GM23338 (cell line): ENCODE measurements at places on chromosomes 7 and 10.

DNA sequence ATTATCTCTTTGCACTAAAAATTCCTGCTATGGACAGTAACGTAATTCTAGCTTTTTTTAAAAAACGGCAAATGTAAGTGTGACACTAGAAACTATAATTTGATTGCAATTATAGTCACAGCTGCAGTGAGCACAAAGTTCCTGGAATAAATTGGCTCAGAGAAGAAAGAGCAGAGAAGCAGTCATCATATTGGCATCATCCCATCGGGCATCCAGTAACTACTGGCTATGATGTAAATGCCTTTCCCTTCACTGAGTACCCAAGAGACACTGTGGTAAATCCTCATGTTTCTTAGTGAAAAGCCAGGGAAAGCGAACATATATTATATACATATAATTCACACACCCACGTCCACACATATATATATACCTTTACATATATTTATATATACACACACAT lies 43.6 kb downstream of the PIP4K2A start:
- H3K4me1 ChIP-seq = peaks cover 92% of the 10 kb centered on the region
- DNase-seq = no peak
- no peak overlapping the region for H3K27ac ChIP-seq
- no peak overlapping the region for H3K4me3 ChIP-seq
- no peaks in the 10 kb centered on the region for H3K27me3 ChIP-seq
- H3K36me3 ChIP-seq = no peaks in the 10 kb centered on the region

- no peak overlapping the region for H3K27ac ChIP-seq
- no peaks in the 10 kb centered on the region for H3K36me3 ChIP-seq
- H3K4me3 ChIP-seq = no peak overlapping the region
- no peaks in the 10 kb centered on the region for H3K27me3 ChIP-seq
- no peaks in the 10 kb centered on the region for H3K4me1 ChIP-seq
These were observed 121.5 kb upstream of the PLPP4 start for GRCh38 chr10:120335553-120335952.

- H3K27ac ChIP-seq = no peak overlapping the region
- H3K4me1 ChIP-seq = peaks cover 37% of the 10 kb centered on the region
- DNase-seq = no peak
- no peaks in the 10 kb centered on the region for H3K36me3 ChIP-seq
- H3K4me3 ChIP-seq = peak overlapping the region; percentile 49; the same call in 1 of the 2 replicates
These were observed 10.7 kb downstream of the LBX1 start for GRCh38 chr10:101218351-101219138.

DNA sequence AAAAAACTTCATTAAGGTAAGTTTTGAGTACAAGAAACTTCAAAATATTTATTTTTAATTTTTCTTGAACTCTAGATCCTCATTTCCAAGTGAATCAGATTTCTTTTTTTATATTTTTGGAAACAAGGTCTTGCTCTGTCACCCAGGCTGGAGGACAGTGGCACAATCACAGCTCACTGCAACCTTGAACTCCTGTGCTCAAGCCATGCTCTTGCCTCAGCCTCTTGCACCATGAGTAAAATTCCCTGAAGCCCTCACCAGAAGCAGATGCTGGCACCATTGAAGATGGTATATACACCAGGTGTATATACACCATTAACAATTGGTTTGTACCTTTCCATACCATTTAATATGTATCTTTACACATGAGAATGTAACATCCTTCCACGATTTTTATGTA lies 45.1 kb upstream of the ODAD2 start:
- no peak overlapping the region for H3K4me3 ChIP-seq
- H3K27me3 ChIP-seq = no peaks in the 10 kb centered on the region
- DNase-seq = no peak
- H3K4me1 ChIP-seq = no peaks in the 10 kb centered on the region
- no peaks in the 10 kb centered on the region for H3K36me3 ChIP-seq
- no peak overlapping the region for H3K27ac ChIP-seq

DNA sequence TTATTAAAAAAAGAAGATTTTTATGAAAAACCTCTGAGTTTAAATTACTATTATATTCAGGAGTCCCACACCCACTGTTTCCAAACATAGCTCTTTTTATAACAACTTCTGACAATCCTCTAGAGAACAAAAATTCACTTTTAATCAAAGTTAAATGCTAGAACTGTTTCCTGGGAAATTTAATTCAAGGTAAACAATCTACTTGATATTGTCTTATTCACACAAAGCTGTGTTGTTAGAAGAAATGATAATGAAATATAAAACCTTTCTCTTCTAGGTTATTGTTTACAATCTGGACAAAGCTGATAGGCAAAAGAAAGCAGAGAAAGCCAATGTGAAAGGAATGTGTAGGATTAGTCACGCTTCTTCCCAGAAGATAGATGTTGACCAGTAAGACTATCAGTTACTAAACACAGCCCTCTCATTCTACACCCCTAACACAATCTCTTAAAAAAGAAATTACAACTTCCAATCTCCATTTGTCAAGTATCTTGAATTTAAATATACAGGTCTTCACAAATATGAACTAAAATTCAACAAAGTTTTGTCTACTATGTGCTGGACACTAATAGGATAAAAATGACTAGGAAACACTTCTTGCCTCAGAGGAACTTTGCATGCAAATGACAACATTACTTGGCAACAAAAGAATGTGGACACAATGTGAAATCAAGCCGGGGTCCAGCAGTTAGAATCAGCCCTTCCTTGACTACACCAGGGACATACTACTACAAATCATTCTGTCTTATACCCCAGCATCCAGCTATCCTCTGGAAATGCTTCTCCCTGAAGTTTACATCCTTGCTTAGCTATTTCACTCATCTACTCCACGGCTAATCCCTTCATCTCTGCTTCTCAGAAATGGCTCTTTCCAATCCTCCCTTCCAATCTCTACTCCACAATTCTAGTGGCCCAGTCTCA lies 123.7 kb downstream of the IMMP2L start:
- no peak for DNase-seq
- no peaks in the 10 kb centered on the region for H3K36me3 ChIP-seq
- H3K4me3 ChIP-seq = no peak overlapping the region
- H3K27ac ChIP-seq = no peak overlapping the region

DNA sequence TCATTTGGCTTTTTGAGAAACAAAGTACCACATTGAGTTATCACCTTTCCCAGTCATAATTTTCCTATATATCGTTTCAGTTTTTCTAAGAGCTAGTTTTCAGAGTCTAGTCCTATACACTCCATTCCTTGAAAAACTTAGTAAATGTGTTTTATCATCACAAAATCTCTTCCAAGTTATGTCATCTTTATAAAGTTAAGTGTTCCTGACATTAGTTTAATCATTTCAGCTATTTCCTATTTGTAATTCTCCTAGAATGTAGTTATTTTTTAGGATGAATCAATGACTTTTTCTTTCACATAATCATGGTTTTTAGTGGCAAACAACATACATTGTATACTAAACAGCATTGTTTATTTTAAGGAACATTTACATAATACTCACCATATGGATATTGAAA lies 191.7 kb upstream of the BET1 start:
- H3K27me3 ChIP-seq = no peaks in the 10 kb centered on the region
- DNase-seq = no peak
- no peak overlapping the region for H3K27ac ChIP-seq
- no peak overlapping the region for H3K4me3 ChIP-seq
- H3K4me1 ChIP-seq = no peaks in the 10 kb centered on the region
- H3K36me3 ChIP-seq = no peaks in the 10 kb centered on the region
